ENCODE measurements at places on chromosomes 6 and 20. TPM values are rescaled to one million over a fixed set of nuclear protein-coding genes. Genes with fewer than 3 reads are reported as not detected.

Gene TRIM31
- total RNA-seq, result 0.29 TPM

Gene GMEB2
- total RNA-seq, result 18.3 TPM

Gene AGER
- 4.1 TPM for total RNA-seq

Gene SASH1
- 86.9 TPM for total RNA-seq

Gene LHFPL5
- not detected for total RNA-seq

Gene C6orf120
- 20.8 TPM for total RNA-seq

Gene DLL1
- 53.7 TPM for total RNA-seq

Gene FAXC
- 0.04 TPM for total RNA-seq

Gene COL20A1
- total RNA-seq, result not detected

Gene TRERF1
- total RNA-seq, result 12.1 TPM

Gene ANKRD66
- not detected for total RNA-seq

Gene ZFP57
- 4.8 TPM for total RNA-seq

Gene UNC93A
- total RNA-seq, result 107 TPM

Gene C6orf58
- not detected for total RNA-seq

Gene BCAS4
- total RNA-seq, result 1.8 TPM

Gene DEFB123
- total RNA-seq, result not detected

Gene TFAP2D
- total RNA-seq, result not detected

Gene EYS
- not detected for total RNA-seq

Gene SPACA1
- not detected for total RNA-seq

Gene MATN4
- total RNA-seq, result 0.61 TPM

Gene C2
- total RNA-seq, result 5.9 TPM

Gene SLC22A7
- not detected for total RNA-seq

Gene SALL4
- total RNA-seq, result 0.34 TPM

Gene BANF2
- total RNA-seq, result not detected

Gene MAK
- total RNA-seq, result not detected

Gene ATP9A
- total RNA-seq, result 14.5 TPM

Gene HS3ST5
- not detected for total RNA-seq

Gene EFCAB8
- total RNA-seq, result not detected

Gene SEMG1
- not detected for total RNA-seq

Gene HFE
- total RNA-seq, result 4.2 TPM

Gene SMPDL3A
- 109 TPM for total RNA-seq

Gene PPP1R14C
- 145 TPM for total RNA-seq

Gene CNR1
- total RNA-seq, result 3.4 TPM

Gene OOEP
- total RNA-seq, result not detected

Gene CCDC167
- 21.8 TPM for total RNA-seq

Gene MTRF1L
- 17.4 TPM for total RNA-seq

Gene HUS1B
- total RNA-seq, result 0.72 TPM

Gene PGM3
- total RNA-seq, result 10.6 TPM

Gene RAET1L
- total RNA-seq, result 4.5 TPM

Measured in lower leg skin (tissue), 4 donors.